ENCODE measurements at places on chromosomes 16 and 17.

GRCh38 chr16:2339521-2340484, 725 bp downstream of the ABCA3 start:
- DNase-seq = no peak

DNA sequence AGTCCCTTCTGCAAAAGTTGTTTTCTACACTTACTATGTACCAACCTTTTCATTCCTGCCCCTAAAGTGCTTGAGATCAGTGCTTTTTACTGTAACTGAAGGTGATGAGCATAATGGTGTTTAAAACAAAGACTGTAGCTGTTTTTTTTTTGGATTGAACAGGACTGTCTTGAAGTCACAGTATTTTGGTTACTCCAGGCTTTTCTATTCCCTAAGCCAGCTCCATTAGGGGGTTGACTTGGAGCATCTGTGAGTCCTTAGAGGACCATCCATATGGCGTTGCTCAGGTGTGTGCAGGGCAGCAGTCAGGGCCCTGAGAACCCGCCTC, 29.0 kb upstream of the LGALS9 start:
- no peak for DNase-seq

DNA sequence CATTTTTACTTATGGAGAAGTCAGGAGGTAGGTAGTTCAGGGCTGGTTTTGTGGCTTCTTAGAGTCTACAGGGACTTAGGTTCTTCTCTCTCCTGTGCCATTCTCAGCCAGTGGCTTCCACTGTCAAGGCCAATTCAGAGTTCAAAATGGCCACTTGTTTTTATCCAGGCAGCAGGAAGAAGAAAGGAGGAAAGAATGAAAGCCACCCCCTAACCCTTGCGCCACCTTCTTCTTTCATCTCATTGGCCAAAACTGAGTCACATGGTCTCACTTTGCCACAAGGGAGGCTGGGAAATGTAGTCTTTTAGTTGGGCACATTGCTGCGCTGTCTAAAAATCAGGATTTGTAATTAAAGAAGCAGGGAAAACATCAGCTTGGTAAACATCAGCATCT, 60.8 kb upstream of the MED9 start:
- DNase-seq = no peak

GRCh38 chr17:76022285-76022684, 4.8 kb downstream of the EVPL start:
- DNase-seq = no peak

DNA sequence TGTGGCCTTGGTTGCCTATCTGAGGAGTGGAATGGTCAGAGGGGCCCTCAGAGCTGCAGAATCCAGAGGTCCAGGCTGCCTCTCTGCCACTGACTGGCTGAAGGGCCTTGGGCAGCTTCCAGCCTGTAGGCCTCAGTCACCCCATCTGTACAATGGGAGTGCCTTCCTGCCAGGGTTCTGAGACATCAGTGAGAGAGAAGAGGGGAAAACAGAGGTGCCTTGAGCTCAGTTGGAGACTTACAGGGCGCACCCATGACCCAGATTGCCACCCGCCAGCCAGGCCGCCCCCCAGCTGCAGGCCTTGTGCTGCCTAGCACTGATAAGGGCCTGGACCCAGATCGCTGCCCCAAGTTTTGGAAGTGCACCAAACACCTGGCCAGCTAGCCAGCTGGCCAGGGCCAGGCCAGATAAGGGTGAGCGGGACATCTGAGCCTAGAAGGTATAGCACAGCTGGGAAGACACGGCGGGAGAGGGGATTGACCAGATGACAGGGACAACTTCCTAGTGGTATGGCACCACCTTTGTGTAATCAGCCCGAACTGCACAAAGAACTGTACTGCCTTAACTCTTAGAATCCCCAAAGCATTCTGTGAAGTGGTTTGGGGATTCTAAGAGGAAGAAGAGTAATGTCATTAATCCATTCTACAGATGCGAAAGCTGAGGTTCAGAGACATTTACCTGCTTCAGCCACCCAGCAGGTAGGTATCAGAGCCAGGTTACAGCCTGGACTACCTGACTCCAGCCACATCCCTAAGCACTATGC, 1.4 kb downstream of the SLC4A1 start:
- DNase-seq = no peak

DNA sequence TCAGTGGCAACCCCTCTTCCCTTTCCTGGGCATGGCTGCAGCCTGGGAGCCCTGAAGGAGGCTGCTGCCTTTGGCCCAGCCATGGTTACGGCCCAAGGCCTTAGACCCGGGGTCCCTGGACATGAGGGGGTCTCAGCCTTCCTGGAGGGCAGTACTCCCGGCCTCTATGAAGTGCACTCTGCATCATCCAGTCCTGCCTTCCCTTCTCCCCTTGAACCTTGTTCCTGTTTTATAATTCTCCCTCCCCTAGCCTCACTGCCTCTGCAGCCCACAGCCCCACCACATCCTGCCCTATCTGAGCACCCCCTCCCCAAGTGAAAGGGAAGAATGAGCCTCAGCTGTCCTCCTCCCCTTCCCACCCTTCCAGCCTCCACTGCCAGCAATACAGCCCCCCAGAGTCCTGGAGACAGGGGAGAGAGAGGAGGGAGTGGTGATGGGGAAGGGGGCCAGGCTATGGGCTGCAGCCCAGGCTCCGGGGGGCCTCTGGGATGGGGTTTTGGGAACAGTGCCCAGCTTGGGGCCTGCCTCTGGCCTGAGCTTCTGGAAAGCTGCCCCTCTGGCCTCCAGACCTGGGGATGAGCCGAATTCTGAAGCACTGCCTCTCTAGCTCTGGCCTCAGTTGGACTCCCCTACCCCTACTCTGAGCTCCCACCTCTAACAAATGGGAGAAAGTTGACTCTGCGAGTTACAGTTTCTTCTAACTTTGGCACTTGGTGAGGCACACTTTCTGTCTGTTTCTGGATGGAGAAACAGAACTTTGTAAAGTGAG, 7.6 kb downstream of the CCR7 start:
- no peak for DNase-seq

DNA sequence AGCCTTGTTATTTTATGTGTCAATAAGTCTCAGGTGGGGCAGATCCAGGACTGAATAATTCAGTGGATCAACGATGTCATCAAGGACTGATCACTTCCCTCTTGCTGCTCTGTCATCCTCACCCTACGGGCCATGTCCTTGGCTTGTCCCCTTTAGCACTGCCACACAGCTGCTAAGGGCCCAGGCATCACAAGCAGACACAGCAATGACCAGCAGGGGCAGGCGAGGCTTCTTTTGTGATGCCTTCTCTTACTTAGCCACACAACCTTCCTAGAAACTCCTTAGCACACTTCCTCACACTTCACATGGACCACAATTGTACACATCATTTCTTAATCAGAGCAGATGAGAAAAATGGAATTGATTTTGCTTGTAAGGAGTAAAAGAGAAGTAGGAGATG, 356.3 kb upstream of the SOX9 start:
- DNase-seq = no peak

GRCh38 chr17:2136241-2136640, 81.3 kb downstream of the HIC1 start:
- no peak for DNase-seq

DNA sequence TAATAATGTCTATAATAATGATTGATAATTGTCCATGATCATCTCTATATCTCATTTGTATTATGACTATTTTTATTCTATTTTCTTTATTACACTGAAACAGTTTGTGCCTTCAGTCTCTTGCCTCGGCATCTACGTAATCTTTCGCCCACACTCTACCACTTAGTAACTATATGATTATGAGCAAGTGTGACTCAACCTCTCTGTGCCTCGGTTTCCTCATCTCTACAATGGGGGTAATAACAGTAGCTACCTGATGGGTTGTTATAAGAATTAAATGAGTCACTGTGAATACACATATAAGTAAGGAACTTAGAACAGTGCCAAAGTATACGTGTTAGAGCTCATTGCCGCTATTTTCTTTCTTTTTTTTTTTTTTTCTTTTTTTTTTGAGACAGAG, 3.7 kb upstream of the SLC16A11 start:
- no peak for DNase-seq

DNA sequence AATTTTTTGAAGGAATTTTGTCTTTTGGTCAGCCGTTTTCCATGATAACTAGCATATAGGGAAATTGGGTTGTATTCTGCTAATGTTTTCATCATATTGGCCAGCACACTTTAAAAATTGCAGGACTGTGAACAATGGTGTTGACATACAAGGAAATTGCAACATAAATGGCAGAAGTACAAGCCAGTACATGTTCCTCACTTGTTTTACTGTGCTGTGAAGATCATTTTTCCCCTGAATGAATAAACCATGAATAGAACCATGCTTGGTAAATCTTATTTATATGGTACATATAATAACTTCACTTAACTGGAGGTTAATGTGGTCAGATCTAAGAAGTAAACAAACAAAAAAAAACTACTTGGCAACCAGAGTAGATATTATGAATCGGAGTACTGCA, 22.8 kb downstream of the OMG start:
- DNase-seq = no peak

GRCh38 chr17:45227101-45227925, 5.6 kb downstream of the FMNL1 start:
- DNase-seq = no peak

DNA sequence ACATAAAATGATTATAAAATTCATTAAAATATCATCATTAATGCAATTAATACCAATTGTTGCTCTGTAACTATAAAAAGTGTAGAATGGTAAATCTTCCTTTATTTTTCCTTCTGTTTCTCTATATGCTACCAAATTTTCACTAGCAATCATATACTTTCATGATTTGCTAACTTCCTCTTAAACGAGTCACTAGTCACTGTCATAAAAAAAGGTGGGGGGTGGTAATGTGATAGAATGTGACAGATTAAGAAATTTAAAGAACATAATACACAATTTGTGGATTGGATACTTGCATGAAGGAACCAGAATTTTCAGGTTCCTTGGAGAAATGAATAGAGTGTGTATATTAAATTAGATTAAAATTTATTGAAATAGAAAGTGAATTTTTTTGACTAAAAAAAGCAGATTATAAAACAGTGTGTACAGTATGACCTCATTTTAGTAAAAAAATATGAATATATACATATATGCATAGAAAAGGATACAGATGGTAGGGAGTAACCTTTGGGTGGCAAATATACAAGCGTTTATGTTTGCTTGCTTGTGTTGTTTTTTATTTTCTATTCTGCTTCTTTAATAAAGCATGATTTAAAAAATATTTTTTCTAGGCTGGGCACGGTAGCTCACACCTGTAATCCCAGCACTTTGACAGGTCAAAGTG, 56.7 kb upstream of the C17orf78 start:
- no peak for DNase-seq

DNA sequence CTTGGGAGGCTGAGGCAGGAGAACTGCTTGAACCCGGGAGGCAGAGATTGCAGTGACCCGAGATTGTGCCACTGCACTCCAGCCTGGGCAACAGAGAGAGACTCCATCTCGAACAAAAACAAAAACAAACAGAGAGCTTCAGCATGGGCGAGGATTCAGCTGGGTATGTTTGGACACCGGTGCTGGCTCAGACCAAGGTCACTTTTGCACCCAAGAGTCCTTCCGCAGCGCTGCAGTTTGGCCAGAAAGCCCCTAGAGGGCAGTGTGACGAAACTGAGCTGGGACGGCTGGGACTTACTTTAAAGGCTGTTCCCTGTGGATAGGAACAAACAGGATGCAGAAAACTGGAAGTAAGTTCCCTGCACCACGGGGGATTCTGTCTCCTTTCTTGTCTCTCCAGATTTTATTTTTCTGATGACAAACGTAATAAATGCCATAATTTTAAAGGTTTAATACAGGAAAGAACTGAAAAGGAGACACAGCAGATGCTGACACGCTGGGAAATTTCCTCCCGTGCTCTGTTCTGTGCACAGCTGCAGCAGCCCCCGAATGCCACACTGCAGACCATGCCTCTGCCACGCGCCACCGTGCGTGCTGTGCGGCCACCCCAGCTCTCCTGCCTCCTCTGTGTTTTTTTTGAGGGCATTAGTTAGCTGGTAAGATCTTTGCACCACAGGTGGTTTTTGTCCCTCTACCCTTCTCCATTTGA, 25.2 kb upstream of the USP36 start:
- DNase-seq = no peak

GRCh38 chr16:46911038-46911437, 26.9 kb downstream of the GPT2 start:
- DNase-seq = no peak

- no peak for DNase-seq
Measured at GRCh38 chr16:1079786-1080525, 7.4 kb downstream of the SSTR5 start.

DNA sequence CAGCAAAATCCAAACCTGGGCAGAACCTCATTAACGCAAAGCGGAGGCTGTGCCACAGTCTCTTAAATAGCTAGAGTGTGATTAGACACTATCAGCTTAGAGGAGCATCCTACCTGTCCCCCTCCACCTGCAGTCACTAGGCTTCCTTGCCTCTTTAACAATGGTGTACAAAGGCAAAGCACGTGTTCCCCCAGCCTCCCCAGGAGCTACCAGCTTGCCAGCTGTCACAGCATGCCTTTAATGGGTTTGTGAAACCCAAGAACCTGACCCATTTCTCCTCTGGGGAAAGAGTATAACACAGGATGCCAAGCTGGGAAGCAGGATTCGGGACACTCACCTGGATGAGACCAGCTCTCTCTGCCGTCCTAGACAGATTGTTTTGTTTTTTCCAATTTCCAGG, 37.2 kb upstream of the TBX2 start:
- DNase-seq = no peak

DNA sequence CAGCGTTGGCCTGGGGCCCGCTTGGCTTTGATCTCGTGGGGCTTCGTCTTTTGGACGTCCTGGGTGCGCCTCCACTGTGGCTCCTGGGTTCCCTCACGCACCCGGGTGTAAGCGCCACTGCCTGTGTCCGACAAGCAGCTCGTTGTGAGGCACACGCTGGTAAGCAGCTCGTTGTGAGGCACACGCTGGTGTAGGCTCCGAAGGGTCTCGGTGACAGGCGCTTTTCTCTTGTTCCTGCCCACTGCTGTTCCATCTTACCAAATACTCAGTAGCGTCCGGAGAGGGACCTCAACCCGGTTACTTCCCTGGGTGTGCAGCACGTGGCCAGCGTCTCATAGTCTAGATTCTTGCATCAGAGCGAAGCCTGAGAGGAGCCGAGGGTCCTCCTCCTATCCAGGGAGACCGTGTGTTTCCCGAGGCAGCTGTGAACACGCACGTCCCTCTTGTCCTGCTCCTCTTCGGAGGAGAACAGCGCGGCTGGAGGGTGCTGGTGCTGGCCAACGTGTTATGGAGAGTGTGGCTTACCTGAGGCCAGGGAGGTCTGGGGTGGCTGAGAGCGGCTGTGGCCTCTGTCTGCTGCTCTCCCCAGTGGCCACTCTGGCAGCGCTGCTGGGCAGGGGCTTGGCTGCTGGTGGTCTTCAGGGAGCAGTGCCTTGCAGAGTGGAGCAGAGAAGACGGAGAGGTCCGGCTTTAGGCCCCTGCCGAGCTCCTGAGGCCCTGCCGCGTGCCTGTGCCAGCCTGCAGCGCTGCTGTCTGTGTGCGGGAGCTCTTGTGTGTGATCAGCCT, 32.1 kb upstream of the ZNF750 start:
- DNase-seq = no peak

DNA sequence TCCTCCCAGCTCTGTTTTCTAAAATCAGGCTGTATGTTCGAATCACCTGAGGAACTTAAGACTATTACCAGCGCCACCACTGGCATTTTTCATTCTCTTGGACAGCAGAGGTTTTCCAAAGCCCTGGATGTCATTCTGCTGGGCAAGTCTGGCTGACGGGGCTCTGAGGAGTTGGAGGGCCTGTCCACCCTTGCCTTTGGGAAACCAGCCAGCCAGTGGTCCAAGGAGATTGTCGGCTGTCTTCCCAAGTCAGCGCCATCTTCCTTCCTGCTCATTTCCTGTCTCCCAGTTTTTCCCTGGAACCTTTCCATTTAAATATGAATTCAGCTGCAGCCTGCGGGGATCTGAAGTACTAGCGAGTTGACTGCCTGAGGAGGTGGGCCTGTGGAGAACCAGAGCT, 258.3 kb downstream of the PRKCA start:
- DNase-seq = no peak

- DNase-seq = no peak
Measured at GRCh38 chr17:13129356-13129755, 111.5 kb upstream of the ELAC2 start.

Data from esophagus squamous epithelium (tissue), 5 donors.